ENCODE measurements at places on chromosomes 16 and 17.
A peak's percentile ranks its signal among the peaks of the same experiment; 100 is the strongest.

DNA sequence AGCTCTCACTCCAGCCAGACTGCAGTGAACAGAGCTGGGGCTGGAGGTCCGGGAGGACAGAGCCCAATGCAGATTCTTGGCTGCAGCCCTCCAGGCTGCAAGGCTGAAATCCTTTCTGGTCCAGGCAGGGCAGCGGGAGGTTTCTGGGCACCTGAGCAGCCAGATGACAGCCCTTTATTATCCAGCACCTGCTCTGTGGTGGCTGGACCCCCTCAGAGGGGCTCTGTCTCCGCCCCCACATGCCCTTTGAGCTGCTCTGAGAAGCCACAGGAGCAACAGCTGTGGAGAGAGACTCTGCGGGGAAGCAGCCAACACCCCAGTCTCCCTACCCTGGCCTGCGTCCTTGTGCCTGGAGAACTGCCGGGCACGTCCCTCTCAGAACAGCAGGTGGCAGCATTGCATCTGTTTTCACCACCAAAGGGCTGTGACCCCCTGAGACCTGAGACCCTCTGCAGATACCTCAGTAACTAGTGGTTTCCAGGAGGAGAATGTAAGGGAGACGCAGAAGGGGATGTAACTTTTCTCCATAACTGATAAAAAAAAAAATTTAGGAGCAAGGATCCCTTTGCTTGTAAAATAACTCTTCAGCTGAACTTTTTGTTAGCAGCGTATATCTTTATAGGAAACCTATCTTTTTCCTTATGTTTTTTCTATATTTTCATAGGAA lies 3.7 kb upstream of the CNP start:
- DNase-seq, result peak; percentile 59

DNA sequence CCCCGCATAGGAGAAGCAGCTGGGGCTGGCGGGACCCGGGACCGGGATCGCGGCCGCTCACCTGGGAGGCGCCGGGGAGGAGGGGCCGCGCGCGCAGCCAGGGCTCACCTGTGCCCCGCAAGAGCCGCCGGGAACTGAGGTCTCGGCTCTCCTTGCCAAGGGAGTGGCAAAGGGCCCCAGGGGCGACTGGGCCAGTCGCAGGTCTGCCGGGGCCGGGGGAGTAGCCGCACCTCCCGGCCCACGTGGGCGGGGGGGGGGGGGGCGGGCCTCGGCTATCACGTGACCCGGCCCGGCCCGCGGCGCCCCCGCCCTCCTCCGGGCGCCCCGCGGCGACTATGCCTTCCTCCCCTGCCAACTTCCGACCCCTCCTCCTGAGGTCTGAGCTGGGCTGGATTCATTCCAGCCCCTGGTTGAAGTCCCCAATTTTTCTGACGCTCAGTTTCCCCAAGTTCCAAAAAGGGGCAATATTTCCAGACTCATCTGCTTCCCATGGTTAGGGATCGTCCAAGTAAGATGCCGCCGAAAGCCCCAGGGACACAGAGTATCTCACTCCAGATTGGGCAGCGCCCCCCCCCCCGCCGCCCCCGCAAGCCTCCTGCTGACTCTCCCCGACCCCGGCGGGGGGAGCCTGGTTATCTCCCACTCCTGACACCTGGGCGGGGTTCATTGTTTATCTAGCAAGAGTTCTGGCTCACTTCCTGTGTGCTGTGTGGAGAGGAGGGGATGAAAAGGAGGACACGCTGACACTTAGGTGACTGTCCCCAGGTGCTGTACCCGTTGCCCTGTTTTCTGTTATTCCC lies at the start of gene TMC6:
TSS of gene TMC6 (minus strand) at position 205 of the 800 bp plus-strand sequence. CDS start 1,923 bp downstream, outside the sequence.
- peak; percentile 58 for DNase-seq

- no peak for DNase-seq
These were observed 54.2 kb upstream of the IL34 start for GRCh38 chr16:70592106-70592571.

DNA sequence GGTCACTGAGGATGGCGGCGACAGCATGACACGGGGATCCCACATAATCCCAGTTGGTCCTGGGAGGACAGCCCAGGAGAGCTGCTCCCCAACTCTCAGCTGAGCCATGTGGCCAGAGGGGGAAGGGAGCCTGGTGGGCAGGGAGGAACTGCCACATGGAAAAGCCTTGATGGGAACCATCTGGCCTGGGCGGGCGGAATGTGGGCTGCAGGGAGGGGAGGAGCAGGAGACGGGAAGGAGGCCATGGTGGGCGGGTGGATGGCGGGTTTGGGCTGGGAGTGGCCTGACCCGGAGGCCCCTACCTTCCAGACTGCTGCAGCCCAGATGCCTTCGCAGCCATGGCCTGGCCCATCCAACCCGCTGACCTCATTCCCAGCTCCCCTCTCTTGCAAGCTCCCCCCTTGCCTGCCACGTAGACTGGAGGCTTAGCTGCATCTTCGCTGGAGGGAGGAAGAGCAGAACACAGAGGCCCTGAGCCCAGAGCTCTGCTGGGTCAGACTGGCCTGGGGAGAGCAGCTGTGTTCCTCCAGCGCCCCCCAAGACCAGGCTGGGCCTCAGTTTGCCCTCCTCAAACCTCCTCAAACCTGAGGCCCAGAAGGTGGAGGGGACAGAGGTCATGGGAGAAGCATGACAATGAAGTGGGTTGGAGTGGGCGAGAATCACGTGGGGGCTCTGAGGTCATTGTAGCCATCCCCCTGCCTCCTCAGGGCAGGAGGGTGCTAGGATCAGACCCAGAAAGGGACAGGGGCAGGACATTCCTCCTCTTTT lies 8.2 kb upstream of the COL1A1 start:
- DNase-seq, result no peak

- no peak for DNase-seq
These were observed 917.5 kb upstream of the GOT2 start for GRCh38 chr16:59651662-59652061.

DNA sequence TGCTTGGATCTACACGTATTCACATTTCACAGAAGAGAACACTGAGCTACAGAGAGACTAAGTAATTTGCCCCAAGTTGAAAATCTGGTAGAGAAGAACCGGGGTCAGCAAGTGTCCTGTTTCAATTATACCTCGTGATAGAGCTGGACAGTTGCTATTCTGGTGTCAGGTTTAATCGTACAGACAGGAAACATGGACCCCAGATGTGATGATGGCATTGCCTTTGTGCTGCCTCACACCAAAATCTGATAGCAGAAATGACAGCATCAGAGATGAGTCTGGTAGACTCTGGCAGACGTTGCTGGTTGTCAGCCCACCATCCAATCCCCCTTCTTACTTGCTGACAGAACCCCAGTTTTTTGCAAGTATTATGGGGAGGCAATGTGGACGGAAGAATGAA lies 112.1 kb upstream of the FOXF1 start:
- no peak for DNase-seq

DNA sequence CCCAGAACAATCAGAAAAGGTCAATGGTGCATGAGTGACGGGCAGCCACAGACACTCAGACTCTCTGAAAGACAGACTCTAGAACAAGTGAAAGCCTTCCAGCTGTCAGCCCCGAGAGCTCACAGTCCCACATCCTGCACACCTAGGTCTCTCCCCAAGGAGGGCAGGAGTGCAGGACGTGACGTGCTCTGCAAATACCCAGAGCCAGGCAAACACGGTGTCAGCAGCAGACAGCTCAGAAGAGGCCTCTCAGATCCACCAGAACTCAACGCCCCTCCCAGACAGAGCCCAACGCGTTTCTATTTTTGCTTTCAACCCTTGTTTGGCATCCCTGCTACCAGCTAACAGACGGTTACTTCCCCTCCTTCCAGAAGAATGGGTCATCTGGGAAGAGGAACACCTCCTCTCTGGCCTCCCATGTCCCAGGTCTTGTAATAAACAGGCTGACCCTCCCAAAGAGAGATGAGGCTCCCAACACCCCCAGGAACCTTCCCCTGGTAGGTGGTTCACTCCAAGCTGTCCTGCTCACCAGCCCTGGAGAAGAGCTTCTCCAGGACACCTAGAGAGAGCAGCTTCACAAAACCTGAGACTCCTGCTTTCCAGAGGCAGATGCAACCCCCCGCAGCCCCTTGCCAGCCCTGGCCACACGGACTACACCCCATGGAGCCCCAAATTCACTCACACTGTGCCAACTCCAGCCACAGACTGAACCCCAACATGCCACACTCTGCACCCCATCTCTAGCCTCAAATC lies 7.6 kb downstream of the PITPNM3 start:
- no peak for DNase-seq

GRCh38 chr17:67365738-67366192 lies 612 bp downstream of the PSMD12 start:
- no peak for DNase-seq

- no peak for DNase-seq
These were observed 16.0 kb upstream of the KRT222 start for GRCh38 chr17:40680998-40681397.

GRCh38 chr17:41823580-41823979 lies 10.8 kb downstream of the FKBP10 start:
- DNase-seq, result no peak

DNA sequence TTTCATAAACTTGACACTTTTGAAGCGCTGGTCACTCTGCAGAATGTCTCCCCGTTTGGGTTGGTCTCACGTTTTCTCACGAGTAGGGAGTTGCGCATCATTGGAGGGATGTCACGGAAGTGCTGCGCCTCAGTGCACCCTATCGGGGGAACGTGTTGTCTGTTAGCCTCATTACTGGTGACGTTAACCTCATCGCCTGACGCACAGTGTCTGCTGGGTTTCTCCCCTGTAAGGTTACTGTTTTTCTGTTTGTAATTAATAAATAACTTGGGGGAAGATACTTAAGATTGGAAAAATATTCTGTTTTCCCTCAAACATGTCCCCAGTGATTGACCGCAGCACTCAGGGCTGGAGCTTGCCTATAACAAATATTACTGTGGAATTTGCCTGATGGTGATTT lies 26.7 kb downstream of the VAC14 start:
- DNase-seq, result no peak

DNA sequence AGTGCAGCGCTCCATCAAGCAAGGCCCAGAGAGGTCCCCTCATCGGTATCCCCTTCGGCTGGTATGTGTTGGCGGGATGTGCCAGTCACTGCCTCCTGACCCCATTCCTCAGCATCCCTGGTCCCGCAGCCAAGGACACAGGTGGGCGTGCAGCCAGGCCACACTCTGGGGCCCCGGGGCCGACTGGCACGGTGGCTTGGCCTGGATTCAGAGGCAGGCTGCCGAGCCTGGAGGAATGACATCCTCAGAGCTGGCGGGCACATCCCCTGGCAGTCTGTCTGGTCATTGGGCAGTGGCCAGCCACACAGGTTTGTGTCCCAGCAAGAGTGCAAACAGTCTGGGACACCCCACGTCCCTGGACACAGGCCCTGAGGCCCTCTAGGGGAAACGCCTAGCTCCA lies 111.1 kb downstream of the SDK2 start:
- no peak for DNase-seq

DNA sequence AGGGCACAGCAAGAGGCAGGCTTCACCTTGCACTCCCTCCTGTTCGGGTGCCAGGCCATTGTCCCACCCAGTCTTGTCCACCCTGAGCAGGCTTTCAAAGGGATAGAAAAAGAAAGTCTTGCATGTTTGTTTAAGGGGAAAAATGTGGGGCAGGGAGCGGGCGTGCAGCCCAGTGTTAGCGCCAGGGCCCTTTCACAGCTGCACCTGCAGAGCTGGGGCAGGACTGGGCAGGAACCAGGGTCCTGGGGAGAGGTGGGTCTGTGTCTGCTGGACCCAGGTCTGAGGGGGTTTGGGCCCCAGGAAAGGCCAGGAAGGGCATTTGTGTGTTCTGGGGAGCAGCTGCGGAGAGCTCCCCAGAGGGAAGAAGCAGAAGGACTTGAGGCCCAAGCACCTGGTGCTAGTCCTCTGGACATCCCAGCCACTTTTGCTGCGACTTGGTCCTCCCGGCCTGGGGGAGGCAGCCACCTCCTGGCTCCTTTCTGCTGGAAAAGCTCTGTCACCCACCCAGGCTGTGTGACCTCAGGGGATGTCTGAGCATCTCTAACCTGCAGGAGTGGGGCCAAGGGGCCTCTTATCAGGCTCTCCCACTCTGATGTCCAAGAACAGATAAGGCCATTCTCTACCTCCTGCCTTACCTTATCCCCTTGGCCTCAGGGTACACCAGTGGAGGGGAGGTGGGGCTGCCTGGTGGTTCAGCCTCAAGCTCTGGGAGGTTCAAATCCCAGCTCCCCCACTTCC lies 44.7 kb downstream of the PSME3IP1 start:
- DNase-seq, result no peak

DNA sequence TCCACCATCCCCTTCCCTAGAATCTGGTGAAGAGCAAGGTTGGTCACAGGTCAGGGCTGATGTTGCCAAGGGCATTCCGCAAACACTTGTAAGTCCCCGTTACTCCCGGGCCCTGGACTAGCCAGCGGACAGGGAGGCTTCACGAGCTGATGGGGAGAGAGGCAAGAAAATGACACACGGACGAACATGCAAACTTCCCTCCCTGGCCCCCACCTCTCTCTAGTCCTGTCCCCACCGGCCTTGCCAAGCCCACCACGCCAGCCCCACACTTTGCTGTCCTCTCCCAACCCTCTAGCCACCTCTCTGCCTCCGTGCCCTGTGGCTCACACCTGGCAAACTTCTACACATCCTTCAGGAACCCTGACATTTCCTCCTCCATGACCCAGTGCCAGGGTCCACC lies 54.8 kb downstream of the RPH3AL start:
- DNase-seq, result no peak

GRCh38 chr17:82384730-82385481 lies 13.3 kb downstream of the UTS2R start:
- DNase-seq, result no peak

- DNase-seq, result no peak
These were observed 45.5 kb upstream of the SDK2 start for GRCh38 chr17:73689596-73690275.

DNA sequence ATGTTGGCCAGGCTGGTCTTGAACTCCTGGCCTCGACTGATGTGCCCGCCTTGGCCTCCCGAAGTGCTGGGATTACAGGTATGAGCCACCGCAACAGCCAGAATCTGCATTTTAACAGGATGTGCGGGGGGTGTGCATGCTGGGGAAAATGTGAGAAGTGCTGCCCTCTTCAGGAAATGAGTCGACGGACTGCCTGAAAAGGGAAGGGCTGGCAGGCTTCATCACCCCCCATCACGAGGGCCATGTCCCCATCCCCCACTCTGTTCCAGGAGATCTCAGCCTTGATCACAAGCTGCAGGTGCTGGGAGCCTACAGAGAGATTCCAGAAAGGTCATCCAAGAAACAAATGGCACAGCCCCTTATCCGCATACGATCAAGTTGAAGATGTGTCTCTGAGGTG lies 195.3 kb upstream of the RPL38 start:
- DNase-seq, result no peak

GRCh38 chr17:60908324-60908723 lies 230.7 kb downstream of the BCAS3 start:
- no peak for DNase-seq

DNA sequence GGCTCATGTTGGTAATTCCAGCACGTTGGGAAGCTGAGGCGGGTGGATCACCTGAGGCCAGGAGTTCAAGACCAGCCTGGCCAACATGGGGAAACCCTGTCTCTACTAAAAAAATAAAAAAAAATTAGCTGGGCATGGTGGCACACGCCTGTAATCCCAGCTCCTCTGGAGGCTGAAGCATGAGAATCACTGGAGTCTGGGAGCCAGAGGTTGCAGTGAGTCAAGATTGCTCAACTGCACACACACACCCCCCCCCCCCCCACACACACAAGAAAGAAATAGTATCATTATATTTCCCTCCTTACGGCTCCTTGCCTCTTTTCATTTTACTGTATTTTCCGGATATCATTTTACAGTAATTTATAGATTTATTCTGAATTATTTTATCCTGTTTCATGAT lies 963.1 kb upstream of the GOT2 start:
- no peak for DNase-seq

Measured in central memory CD8-positive, alpha-beta T cell (primary cell).